ENCODE measurements at places on chromosomes 6 and 20.

DNA sequence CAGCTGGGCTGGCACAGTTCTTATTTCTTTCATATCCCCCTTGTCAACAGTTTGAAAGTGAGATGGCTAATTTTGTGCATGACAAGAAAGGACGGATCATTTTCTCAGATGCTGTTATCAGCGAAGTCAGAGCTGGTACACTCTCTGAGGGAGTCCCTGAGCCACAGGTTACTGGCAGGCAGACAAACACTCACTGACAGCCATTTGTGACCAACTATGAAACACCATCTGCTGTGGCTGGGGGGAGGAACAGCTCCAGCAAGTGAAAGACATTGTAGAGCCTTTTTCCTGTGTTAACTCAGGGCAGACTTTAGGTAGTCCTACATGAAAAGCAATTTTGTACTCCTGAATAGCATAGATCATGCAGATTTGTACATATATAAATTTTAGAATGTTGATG, 22.2 kb downstream of the OLIG3 start:
- no peak for DNase-seq

- no peak for DNase-seq
Measured at GRCh38 chr20:37727957-37728634, 34.3 kb downstream of the CTNNBL1 start.

DNA sequence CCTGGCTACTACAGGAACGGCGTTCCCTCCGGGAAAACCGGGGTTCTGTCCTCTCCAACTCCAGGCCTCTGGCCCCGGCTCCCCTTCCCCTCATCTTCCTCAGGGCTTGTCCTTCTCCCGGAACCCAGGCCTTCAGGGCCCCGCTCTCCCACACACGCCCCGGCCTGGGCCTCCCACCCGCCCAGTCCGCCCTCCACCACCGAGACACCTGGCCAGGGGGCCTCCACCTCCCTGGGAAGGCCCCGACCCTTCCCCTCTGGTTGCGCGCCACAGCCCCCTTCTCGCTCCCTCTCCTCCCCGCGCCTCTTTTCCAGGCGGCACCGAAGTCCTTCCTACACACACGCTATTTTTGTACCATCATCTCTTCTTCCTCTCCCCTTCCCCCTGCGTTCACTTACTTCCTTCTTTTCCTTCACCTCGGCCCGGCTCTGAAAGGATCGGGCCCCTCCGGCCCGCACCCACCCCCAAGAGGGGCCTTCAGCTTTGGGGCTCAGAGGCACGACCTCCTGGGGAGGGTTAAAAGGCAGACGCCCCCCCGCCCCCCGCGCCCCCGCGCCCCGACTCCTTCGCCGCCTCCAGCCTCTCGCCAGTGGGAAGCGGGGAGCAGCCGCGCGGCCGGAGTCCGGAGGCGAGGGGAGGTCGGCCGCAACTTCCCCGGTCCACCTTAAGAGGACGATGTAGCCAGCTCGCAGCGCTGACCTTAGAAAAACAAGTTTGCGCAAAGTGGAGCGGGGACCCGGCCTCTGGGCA, 1.3 kb upstream of the SIRPA start:
- DNase-seq, result no peak

- DNase-seq, result no peak
Measured at GRCh38 chr20:10631126-10631525, 42.7 kb downstream of the JAG1 start.

DNA sequence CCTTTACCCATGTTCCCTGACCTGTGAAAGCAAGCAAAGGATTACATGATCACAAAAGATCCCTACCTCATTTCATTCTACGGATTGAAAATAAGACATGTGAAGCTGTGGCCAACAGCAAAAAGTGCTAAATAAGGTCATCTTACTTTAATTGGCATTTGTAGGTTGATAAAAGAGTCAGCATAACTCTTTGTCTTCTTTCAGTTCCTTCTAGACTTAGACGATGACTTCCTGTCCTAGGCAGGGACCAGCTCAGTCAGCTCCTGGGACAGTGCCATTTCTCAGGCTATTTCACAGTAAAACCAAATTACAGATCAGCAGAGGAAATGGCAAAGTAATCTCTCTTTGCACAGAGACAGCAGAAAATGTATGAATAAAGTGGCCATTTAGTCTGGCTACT, 480.7 kb downstream of the RFPL4B start:
- DNase-seq, result no peak
